ENCODE measurements at places on chromosomes 7 and 10.

DNA sequence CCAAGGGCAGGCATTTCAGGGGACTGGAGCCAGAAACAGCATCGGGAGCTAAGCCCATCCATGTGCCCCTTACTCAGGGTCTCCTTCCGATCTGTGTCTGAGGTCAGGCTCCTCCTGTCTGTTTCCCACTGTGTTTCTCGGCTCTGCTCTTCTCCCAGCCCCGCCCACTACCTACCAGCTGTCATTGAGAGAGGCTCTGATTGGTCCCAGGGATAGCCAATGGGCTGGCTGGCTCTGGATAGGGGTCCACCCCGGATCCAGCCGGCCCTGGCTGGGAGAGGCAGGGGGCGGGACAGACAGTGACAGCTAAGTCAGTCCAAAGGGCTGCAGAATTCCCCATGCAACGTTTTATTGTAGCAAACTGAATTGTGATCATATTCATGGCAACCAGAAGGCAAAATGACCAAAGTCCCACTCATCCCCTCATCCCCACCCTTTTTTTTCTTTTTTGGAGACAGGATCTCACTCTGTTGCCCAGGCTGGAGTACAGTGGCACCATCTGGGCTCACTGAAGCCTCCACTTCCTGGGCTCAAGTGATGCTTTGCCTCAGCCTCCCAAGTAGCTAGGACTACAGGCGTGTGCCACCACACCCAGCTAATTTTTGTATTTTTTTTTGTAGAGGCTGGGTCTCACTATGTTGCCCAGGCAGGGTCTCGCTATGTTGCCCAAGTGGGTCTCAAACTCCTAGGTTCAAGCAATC, 76.3 kb downstream of the CLIP2 start:
- DNase-seq = no peak

GRCh38 chr7:135075716-135076115, 72.2 kb upstream of the TMEM140 start:
- DNase-seq = no peak

GRCh38 chr10:129694184-129694583, 227.1 kb downstream of the MGMT start:
- DNase-seq = no peak

- no peak for DNase-seq
Observed at GRCh38 chr7:45075871-45076796, 12.6 kb downstream of the NACAD start.

- DNase-seq = no peak
Observed at GRCh38 chr7:24733414-24734060, 23.7 kb downstream of the GSDME start.

GRCh38 chr10:43901744-43902504, 253.2 kb upstream of the ZNF32 start:
- no peak for DNase-seq

- DNase-seq = no peak
Observed at GRCh38 chr10:124545351-124546054, 83.9 kb downstream of the LHPP start.

Data from inflammatory macrophage treated with lipopolysaccharide for 4 hours (primary cell).